ENCODE measurements at places on chromosomes 6 and 20. TPM values are rescaled to one million over a fixed set of nuclear protein-coding genes. Genes with fewer than 3 reads are reported as not detected.

DNA sequence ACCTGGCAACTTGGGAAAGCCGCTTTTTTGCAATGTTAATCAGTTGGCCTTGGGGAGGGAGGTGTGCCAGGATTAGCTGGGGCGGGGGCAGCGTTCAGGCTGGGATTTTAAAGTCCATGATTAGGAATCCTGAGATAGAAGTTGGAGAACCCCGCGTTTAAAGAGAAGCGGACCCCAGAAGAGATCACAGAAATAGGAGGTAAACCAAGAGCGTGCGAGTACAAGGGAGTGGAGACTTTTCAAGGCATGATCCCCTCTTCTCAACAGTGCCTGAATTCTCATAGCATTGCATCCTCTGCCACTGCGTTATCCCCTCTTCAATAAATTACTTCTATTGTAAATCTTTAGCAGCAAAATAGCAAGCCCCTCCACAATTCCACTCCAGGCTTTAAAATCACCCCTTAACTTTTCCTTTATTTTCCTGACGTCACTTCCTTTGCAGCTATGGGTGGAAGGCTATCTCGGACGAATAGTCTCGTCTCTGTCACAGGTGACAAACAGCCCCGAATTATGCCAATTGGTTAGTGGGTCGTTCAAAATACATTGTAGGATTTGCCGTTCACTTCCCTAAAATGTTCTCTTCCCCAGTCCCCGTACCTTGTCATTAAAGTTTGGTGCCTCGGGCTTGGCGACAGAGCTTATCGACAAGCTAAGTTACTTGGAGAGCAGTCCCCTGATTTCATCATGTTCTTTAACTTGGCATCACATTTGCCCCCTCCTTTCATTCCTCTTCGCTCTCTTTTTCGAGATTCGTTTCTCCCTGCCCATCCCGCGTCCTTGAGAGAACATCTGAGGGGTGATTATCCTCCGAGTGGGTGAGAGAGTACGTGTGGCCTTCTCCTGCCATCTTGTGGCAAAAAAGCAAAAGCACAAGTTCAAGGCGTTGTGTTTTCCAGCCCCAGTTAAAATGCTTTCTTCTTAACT is 17.1 kb downstream of the OR2B2 start:
- peak; percentile 92 for DNase-seq

- no peak for DNase-seq
Observed at GRCh38 chr6:42175860-42176259, 2.7 kb downstream of the GUCA1A start.

GRCh38 chr6:149990661-149991471 is 27.1 kb downstream of the ULBP1 start:
- DNase-seq, result no peak

DNA sequence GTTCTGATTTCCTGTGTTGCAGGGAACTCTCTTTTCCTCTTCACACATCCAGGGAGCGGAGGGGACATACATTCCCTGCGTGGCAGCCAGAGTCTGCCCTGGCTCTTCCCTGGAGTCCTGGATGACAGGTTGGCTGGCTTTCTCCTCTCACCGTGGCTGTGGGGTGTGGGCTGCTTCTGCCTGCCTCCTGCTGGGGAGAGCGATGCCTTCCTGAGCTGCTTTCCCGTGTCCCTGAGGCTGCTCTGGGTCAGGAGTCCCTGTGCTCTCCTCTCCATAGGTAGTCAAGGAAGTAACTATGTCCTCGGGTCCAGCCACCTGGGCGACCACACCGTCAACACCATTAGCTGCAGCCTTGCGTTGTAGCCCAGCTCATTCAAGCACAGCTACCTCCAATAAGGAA is 451.7 kb downstream of the QKI start:
- no peak for DNase-seq

DNA sequence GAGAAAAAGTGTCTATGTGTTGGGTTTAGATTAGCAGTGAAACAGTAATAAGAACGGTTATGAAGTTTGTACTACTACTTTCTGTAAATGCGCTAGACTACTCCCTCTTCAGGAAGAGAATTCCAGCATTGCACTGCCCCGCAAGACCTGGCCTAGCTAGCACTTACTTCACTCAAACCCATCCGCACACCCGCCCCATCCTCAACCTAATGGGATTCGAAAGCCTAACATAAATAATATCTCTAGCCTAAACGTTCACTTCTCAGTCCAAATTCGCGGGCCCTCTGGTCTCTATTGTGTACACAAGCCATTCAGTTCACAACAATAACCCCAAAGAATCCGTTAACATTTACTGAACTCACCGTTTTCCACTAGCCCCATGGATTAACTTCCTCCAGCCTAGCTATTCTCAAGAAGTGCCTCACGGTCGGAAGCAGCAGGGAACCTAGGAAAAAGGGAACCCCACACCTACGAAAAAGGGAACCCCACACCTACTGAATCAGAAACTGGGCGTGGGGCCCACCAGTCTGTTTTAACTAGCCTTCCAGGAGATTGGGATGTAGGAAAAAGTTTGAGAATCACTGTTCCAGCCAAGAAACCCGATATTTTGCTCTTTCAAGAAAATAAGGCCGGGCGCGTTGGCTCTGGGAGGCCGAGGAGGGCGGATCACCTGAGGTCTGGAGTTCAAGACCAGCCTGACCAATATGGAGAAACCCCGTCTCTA is 45.4 kb upstream of the BTN3A2 start:
- no peak for DNase-seq

DNA sequence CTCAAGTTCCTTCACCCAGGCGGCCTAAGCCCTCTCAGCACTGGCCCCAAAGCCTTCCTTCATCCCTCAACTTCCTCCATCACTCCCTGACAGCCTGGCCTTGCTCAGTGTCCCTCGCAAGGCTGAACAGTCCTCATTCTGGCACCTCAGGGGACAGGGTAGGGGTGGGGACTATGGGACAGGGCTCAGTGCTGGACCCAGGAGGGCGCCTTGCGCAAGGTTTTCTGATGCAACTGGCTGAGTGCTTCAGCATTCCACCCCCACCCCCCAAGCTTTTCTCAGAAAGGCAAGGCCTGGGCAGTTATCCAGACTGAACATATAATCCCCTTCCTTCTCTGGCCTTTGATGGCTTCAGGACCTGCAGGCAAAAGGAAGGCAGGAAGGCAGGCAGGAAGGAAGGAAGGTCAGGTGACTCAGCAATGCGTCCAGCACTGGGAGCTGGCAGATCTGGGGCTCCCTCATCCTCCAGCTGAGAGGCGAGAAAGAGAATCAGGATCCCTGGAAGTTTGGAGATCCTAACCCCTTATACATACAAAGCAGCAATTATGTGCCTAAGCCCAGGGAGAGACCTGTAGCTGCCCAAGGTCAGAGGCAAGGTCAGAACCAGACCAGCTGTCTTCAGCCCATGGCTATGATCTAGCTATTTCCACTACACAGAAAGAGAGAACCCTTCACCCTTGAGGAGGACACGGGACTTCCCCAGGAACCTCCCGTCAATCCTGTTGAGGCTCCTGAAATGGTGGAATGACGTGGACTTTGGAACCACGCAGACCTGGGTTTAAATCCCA is 8.6 kb upstream of the TRIB3 start:
- peak; percentile 95 for DNase-seq

DNA sequence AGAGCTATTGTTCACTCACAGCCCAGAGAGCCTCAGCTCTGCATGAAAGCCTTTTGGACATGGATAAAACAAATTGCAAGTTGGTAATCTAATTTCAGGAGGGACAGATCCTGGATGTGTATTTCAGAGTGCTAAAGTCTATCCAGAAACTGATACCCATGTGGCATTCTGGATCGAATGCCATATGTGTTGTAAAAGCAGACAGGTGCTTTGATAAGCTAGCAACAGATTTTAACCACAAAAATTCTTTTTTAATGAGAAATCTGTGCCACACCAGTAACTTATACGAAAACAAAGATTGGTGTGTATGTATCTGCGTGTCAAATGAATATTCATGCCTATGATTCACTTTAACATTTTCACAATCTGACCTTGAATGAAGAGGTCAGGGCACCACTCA is 936.6 kb upstream of the MAP3K7 start:
- DNase-seq, result no peak

DNA sequence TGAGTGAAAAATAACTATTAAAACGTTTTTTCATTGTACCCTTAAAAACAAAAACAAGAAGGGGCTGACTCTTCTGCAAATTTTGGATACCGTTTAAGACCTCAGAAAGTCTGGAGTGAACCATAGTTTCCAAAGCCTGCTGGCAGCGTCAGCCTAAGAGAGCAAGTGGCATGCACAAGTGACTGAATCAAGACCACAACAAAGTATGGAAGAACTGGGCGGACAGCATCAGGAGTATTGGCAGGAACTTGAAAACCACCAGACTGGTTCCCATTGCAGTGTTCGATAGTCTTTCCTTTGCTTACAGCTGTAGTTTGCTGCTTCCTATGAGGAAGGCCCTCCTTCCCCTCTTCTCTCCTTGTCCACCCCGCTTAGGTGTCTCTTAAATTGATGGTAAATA is 33.7 kb upstream of the MYLIP start:
- no peak for DNase-seq

DNA sequence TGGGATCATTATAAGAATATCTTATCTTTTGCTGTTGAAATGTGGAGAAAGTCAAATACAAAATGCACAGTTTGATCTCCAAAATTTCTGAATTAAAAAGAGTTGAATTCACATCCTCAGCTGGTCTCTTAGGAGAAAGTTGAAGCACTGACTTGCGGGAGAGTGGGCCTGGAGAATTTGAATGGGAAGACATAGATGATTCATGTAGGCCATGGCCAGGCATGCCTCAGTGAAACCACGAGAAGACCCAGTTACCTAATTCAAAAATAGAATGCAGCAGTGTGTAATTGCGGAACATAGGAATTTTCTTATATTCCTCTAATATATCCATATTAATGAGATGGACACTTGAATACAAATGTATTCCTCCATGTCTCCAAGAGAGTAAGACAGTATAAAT is 53.0 kb upstream of the DTNBP1 start:
- DNase-seq, result no peak

DNA sequence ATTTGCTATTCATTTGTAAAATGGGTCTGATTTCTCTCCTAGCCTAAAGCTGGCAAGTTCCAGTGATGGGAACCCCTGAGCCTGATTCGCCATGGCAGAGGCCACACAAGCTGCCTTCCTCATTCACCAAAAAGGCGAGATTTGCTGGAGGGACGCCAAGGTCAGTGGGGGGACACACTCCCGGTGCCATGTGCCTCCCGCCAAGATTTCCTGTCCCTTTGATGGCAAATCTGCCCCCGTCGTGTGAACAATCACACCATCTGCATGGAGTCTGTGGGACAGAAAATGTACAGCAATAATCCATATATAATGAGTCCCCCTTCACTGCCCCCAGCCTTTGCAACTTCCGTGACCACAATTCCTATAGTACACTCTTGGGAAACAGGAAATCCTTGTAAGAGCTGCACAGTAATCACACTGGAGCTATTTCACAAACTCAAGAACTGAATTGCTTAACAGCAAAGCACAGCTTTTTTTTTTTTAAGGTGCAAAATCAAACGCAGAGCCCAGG is 15.7 kb upstream of the IGF2R start:
- no peak for DNase-seq

- peak; percentile 21 for DNase-seq
Observed at GRCh38 chr6:81962198-81962597, 209.7 kb upstream of the TENT5A start.

DNA sequence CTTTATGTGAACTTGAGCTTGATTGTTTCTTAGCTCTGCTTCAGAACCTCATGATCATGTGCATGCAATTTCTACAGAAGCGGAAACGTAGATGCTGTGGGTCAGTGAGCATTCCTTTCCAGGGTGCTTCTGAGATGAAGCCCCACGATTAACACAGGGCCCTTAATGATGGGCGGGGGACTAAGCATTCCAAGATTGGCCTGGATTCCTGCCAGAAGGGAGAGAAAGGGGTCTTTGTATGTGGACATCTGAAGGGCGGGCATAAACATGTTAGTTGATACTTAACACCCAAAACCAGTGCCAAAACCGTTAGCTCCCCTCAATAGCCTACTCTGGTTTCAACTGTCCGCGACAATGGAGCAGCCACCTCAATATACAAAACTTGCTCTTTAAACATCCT is 46.9 kb upstream of the POU3F2 start:
- DNase-seq, result no peak

DNA sequence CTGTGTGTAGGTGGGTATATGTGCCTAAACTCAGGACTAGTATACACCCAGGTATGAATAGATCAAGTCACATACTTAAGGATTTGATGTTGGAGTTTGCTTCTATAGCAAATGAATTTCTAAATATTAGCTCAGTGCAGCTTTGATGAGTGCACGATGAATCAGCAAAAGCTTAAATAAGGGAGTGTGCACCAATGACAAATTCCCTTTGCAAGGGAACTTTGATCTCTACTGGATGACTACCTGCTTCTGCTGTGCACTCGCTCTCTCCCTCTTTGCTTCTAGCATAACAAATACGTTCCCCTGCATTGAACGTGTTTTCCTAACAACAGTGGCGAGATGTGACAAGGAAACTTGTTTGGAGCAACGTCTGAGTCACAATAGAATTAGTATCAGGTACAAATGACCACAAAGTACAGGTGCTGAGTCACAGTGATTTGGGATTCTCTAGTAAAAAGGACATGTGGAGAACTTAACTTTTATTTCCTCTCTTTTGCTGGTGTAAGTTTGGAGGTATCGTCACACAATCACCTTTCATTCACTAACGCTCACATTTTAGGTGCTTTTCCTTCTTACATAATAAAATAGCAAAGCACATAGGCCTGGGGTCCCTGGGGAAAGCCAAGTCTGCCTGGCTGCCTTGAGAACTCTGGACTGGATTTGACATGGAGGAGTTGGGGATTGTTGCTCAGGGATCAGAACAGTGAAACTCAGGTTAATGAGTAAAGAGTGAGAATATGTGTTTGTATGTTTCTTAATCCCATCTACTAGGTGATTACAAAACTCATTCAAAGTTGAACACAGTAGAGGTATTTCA is 49.7 kb downstream of the KLHL31 start:
- DNase-seq, result peak; percentile 95

DNA sequence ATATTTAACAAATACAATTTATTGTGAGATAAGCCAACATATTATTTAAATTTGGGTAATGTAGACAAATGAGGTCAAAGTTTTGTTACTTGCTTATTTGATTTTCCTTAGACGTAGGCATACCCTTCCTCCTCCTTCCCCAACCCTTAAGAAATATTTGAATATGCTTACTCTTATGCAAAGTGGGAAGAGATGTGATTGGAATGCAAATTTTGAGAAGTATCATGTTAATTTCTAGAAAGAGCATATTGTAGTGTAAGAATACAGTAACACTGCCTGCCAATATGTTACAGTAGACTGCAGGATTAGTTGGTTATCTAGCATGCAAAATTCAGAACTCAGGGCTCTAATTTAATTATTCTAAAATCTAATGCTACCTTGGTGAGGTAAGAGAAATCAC is 32.9 kb downstream of the CRISP1 start:
- DNase-seq, result no peak

Gene BTN3A1
- 72.0 TPM for total RNA-seq

Gene BEND3
- 4.3 TPM for total RNA-seq

Gene CLDN20
- not detected for total RNA-seq

Gene ADAM33
- 0.15 TPM for total RNA-seq

Gene FOXA2
- not detected for total RNA-seq

Gene PAX1
- total RNA-seq, result not detected

Gene GJA10
- not detected for total RNA-seq

Gene CNBD2
- total RNA-seq, result 2.1 TPM

Gene RUNX2
- 37.2 TPM for total RNA-seq
